ENCODE measurements at places on chromosomes 11 and 22. TPM values are rescaled to one million over a fixed set of nuclear protein-coding genes. Genes with fewer than 3 reads are reported as not detected.

Gene CASP1
- 4.7 TPM for polyA plus RNA-seq

DNA sequence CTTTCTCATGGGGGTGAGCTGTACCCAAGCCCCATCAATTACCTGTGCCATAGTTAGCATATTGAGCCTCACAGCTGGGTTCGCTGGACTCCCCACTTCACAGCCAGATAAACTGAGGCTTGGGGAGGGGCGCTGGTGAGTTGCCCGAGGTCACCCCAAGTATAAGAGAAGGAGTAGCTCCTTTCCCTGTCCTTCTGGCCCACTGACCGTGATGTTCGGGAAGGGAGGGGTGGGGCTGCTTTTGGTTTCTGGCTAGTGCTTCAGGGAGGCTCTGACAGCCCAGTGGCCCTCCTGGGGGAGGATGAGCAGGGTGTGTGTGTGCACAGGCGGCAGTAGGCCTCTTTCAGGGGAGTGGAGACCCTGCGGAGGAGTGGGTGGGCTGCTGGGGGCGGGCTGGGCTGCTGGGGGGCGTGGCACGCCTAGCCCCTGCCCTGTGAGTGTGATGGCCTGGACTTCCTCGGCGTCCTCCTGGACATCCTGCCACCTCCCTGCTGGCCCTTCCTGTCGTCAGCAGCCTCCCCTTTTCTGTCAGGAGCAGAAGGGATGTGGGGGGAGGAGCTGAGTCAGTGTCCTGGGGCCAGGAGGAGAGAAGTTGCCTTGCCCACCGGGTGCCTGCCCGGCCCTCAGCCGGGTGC, 50.3 kb downstream of the TRIOBP start:
- DNase-seq = no peak

DNA sequence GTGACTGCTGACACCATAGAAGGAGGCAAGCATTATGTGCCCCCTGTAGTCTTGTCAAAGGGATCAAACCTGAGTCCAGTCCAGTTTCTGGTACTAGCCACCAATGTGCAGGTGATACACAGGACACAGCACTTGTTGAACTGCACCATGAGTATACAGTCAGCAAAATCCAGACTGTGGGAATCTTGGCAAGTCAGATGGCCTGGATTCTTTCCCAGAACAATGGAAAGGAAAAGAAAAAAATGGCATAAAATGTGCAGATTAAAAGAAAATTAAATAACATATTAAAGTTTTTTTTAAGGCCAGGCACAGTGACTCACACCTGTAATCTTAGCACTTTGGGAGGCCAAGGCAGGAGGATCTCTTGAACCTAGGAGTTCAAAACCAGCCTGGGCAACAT, 16.8 kb downstream of the CRY2 start:
- DNase-seq = no peak

GRCh38 chr11:63884196-63884932, 32.6 kb downstream of the RCOR2 start:
- DNase-seq = no peak

Gene SULT4A1
- 2.1 TPM for polyA plus RNA-seq

DNA sequence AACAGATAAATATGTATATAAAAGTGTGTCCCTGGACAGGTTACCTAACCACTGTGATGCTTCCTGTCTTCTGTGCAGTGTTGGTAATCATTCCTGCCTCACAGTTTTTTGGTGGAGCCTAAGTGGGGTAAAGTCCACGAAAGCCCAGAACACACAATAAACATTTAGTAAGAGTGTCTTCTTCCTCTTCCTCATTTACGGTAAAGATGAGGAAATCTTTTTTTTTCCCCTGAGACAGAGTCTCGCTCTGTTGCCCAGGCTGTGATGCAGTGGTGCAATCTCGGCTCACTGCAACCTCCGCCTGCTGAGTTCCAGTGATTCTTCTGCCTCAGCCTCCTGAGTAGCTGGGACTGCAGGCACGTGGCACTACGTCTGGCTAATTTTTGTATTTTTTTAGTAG, 117.1 kb downstream of the LDLRAD3 start:
- no peak for DNase-seq

- DNase-seq = no peak
These were observed 392.1 kb downstream of the NTM start for GRCh38 chr11:131762346-131763110.

DNA sequence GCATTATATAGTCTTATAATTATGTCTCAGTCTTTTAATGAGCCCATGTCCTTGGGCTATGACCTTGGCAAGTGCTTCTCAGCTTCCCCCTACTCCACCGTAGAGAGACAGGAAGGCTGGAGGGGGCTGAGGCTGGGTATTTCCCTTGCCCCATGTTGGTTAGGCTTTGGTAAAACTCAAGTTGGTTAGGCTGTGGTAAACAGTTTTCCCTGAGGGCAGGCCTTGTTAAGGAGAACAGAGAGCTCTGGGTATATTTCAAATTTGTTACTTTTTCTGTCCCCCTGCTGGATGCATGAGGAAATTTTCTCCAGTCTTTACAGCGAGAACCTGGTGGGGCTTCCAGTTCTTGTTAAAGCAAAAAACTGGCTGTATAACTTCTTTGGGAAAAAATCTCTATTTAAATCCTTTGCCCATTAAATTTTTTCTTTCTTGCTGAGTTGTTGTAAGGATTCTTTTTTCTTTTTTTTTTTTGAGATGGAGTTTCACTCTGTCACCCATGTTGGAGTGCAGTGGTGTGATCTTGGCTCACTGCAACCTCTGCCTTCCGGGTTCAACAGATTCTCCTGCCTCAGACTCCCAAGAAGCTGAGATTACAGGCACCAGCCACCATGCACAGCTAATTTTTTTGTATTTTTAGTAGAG, 12.2 kb upstream of the DCHS1 start:
- DNase-seq = no peak

DNA sequence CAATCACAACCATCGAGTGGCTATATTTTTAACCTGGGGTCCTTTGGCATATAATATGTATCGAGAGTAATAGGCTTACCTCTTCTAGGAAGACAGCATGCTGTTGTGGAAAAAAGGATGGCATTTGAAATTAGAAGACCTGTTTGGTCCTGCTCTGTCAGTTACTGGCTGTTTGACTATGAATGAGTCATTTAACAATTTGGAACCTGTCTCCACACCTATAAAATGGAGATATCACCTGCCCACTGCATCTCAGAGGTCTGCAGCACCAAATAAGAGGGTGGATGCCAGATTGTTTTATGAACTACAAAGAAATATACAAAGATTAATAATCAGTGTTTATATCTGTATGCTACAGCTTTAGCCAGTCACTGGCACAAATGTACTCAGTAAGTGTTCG, 60.8 kb downstream of the SLC25A17 start:
- no peak for DNase-seq

DNA sequence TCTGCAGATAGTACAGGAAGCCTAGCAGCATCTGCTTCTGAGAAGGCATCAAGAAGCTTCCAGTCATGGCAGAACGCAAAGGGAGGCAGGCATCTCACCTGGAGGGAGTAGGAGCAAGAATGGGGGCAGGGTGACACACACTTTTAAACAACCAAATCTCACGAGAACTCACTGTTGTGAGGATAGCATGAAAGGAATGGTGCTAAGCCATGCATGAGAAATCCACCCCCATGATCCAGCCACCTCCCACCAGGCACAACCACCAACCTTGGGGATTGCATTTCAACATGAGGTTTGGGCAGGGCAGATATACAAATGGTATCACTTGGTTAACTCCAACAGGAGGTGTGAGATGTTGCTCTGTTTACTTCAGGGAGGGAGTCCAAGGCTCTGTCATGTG, 612.0 kb upstream of the KIRREL3 start:
- DNase-seq = no peak

Gene FAM111B
- 15.4 TPM for polyA plus RNA-seq

GRCh38 chr11:48099916-48100446, 116.6 kb upstream of the OR4B1 start:
- DNase-seq = no peak

DNA sequence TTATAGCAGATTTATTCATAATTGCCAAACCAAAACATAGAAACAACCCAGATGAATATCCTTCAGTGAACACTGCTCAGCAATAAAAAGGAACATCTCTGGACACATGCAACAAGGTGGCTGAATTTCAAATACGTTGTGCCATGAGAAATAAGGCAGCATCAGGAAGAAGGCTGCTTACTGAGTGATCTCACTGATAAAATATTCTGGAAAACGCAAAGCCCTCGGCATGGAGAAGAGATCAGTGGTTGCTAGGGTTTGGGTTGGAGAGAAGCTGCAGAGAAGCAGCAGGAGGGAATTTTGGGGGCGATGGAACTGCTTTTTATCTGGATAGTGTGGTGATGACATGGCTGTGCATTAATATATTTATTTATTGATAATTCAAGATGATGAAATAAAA, 11.0 kb upstream of the SHANK2 start:
- DNase-seq = no peak

Gene GRIA4
- polyA plus RNA-seq = 0.94 TPM

- no peak for DNase-seq
These were observed 7.5 kb upstream of the STK33 start for GRCh38 chr11:8601376-8602133.

Gene AGBL2
- polyA plus RNA-seq = 8.9 TPM

Gene OTOG
- polyA plus RNA-seq = 0.18 TPM

- DNase-seq = no peak
These were observed 125.5 kb downstream of the FBXO7 start for GRCh38 chr22:32600147-32600546.

Gene KCNJ11
- polyA plus RNA-seq = 2.4 TPM

- DNase-seq = no peak
These were observed 31.8 kb downstream of the USP35 start for GRCh38 chr11:78220218-78221157.

Gene KCNK4
- polyA plus RNA-seq = 0.13 TPM

Gene PPP2R5B
- 16.0 TPM for polyA plus RNA-seq

- DNase-seq = no peak
These were observed 763.2 kb upstream of the TENM4 start for GRCh38 chr11:80204021-80204420.

Measured in right renal cortex interstitium (tissue), 3 donors.